ENCODE measurements at places on chromosomes 12 and 14.
A peak's percentile ranks its signal among the peaks of the same experiment; 100 is the strongest.

GRCh38 chr12:9143929-9144729, 28.4 kb upstream of the A2M start:
- no peak for DNase-seq

DNA sequence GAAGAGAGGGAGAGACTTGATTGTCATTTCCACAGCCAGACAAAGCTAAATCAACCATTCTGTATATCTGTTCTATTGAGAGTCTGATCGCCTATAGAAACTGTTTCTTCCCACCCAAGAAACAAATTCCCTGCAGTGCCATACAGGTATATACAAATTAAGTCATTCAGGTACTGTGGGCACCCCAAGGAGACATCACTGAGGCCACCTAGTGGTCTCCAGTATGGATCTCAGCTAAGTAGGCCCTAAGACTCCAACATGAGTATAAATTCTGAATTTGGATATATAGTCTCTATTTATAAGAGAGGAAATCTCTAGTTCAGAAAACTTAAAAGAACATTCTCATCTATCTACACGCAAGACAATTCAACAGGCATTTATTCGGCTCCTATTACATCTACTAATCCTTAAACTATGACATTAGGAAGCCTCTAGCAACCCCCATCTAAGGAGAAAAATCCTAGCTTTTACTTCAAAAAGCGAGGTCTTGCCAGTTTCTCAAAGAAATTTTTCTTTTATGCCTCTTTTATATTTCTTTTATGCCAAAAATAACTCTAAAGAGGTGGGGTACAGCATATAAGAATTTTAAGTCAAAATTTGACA, 62.6 kb downstream of the DCAF5 start:
- DNase-seq: peak; percentile 41

- no peak for DNase-seq
Observed at GRCh38 chr14:41899416-41899815, 292.7 kb downstream of the LRFN5 start.

DNA sequence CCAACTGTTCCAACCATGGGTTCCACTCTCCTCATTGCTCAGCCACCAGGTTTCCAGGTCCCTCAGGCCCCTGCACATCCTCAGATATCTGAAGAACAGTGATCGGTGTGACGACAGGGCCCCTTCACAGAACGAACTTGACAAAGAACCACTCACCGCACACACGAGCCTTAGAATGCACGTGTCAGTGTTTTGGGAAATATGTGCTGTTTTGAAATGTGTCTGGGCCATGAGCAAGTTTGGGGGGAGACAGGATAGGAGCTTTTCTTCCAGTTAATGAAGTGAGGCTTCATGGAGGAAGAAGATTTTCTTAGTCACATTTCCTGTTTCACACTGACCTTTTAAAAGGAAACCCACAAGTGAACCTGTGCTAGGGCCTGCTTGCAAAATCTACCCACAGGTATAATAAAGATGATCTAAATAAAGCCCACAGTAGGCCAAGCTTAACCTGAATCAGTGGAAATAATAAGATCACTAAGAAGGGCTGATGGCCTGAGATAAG, 58.6 kb downstream of the ZFP36L1 start:
- DNase-seq: peak; percentile 81

- no peak for DNase-seq
Observed at GRCh38 chr14:71339650-71340415, 432.6 kb downstream of the PCNX1 start.

DNA sequence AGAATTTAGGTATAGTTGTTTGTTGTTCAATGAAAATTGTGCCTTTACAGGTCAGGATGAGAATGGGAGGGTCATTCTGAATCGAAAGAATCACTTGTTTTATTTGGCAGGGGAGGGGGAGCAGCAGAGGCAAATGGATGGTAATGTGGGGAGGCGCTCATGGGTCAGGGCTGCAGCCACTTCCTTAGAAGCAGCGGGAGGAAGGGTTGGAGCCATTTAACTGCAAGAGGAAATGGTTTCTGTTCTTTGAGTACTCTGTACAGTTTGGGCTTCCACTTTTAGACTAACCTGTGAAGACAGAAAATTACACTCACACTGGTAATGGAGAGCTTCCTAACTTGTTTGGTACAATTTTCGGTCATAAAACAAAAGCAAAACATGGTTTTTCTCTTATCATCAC, 57.2 kb downstream of the PIWIL1 start:
- DNase-seq: no peak

DNA sequence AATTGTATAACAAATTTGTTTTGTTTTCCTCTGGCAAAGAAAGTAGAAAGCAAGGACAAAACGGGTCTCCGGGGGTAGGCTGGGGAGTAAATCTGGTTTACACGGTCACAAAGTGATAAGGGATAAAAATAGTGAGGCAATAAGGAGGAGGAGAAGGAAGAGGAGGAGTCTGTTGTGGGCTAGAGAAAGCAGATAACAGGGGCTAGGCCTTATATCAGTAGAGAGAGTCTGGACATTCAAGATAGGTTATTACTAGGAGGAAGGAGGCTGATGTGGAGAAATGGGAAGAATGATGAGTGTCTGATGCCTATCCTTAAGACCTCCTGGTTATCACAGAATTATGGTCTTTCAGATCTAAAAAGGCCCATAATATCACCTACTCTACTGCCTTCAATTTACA, 83.2 kb upstream of the SSTR1 start:
- no peak for DNase-seq

GRCh38 chr14:93533842-93534241, 103.1 kb downstream of the UNC79 start:
- DNase-seq: no peak

DNA sequence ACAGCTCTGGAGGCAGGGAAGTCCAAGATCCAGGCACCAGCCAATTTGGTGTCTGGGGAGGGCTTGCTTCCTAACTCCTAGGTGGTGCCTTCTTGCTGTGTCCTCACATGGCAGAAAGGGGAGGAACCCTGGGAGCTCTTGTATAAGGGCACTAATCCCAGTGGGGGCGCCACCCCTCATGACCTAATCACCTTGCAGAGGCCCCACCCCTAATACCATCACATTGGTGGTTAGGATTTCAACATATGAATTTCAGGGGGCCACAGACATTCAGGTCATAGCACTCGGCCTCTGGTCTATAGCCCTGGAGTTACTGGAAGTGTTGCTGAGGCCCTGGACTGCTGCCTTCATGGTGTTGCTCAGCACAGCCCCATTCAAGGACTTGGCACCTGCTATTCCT, 14.6 kb downstream of the PSMD9 start:
- DNase-seq: no peak

All from CD4-positive, CD25-positive, alpha-beta regulatory T cell (primary cell).